ENCODE measurements at places on chromosomes 12 and 14. TPM values are rescaled to one million over a fixed set of nuclear protein-coding genes. Genes with fewer than 3 reads are reported as not detected.

The FNTB gene
- polyA plus RNA-seq: 1.6 TPM

The AKAP5 gene
- polyA plus RNA-seq: 1.5 TPM

The AKAP6 gene
- not detected for polyA plus RNA-seq

The ESR2 gene
- polyA plus RNA-seq: 0.12 TPM

The OVCH1 gene
- not detected for polyA plus RNA-seq

The UBR7 gene
- polyA plus RNA-seq: 43.4 TPM

The INHBC gene
- polyA plus RNA-seq: not detected

The DEPDC4 gene
- not detected for polyA plus RNA-seq

GRCh38 chr12:54304187-54304810 lies 3.5 kb upstream of the NFE2 start:
- peak overlapping the region; percentile 3 for H3K27ac ChIP-seq
- no peaks in the 10 kb centered on the region for H3K36me3 ChIP-seq
- peaks cover 56% of the 10 kb centered on the region for H3K4me1 ChIP-seq
- peaks cover 8% of the 10 kb centered on the region for H3K27me3 ChIP-seq

- H3K36me3 ChIP-seq: no peaks in the 10 kb centered on the region
- H3K27ac ChIP-seq: no peak overlapping the region
- H3K27me3 ChIP-seq: peaks cover 7% of the 10 kb centered on the region
- peaks cover 17% of the 10 kb centered on the region for H3K4me1 ChIP-seq
- H3K4me3 ChIP-seq: no peak overlapping the region
These were observed 10.8 kb downstream of the COL2A1 start for GRCh38 chr12:47993491-47993890.

DNA sequence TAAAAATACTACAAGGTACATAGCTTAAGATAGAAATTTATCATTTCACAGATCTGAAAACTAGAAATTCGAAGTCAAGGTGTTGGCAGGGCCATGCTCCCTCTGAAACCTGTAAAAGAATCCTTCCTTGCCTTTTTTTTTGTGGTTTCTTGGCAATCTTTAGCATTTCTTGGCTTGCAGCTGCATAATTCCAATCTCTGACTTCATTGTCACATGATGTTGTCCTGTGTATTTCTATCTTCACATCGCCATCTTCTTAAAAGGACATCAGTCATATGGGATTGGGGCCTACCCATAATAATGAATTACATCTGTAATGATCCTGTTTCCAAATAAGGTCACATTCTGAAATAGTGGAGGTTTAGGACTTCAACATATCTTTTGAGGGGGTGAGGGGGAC lies 250.4 kb downstream of the TMTC2 start:
- H3K36me3 ChIP-seq: no peaks in the 10 kb centered on the region
- no peak overlapping the region for H3K27ac ChIP-seq
- H3K4me1 ChIP-seq: no peaks in the 10 kb centered on the region
- no peak overlapping the region for H3K4me3 ChIP-seq

GRCh38 chr12:56358836-56359532 lies 923 bp downstream of the STAT2 start:
- DNase-seq: no peak
- peaks cover 18% of the 10 kb centered on the region for H3K36me3 ChIP-seq
- peak overlapping the region; percentile 97 for H3K4me3 ChIP-seq
- peaks cover 4% of the 10 kb centered on the region for H3K27me3 ChIP-seq

DNA sequence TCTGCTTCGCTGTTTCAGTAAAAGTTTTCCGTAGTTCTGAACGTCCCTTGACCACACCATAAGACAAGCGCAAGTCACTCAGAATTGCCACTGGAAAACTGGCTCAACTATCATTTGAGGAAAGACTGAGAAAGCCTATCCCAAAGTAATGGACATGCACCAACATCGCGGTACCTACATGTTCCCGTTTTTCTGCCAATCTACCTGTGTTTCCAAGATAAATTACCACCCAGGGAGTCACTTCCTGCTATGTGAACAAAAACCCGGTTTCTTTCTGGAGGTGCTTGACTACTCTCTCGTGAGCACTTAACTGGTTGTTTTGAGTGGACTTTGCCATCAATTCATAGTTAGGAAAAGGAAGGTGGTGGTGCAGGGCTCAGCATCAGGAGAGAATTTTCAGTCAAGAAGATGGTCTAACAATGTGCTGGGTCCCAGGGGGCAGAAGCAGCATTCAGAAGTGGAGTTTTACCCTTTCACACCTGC lies 1.4 kb downstream of the EGLN3 start:
- H3K36me3 ChIP-seq: peaks cover 4% of the 10 kb centered on the region
- H3K4me3 ChIP-seq: peak overlapping the region; percentile 65
- no peak overlapping the region for H3K27ac ChIP-seq
- no peak for DNase-seq

GRCh38 chr12:44774815-44775411 lies 101.2 kb downstream of the NELL2 start:
- H3K27ac ChIP-seq: no peak overlapping the region
- no peak overlapping the region for H3K4me3 ChIP-seq
- H3K36me3 ChIP-seq: no peaks in the 10 kb centered on the region
- peak; percentile 21 for DNase-seq
- no peaks in the 10 kb centered on the region for H3K27me3 ChIP-seq
- no peaks in the 10 kb centered on the region for H3K4me1 ChIP-seq

DNA sequence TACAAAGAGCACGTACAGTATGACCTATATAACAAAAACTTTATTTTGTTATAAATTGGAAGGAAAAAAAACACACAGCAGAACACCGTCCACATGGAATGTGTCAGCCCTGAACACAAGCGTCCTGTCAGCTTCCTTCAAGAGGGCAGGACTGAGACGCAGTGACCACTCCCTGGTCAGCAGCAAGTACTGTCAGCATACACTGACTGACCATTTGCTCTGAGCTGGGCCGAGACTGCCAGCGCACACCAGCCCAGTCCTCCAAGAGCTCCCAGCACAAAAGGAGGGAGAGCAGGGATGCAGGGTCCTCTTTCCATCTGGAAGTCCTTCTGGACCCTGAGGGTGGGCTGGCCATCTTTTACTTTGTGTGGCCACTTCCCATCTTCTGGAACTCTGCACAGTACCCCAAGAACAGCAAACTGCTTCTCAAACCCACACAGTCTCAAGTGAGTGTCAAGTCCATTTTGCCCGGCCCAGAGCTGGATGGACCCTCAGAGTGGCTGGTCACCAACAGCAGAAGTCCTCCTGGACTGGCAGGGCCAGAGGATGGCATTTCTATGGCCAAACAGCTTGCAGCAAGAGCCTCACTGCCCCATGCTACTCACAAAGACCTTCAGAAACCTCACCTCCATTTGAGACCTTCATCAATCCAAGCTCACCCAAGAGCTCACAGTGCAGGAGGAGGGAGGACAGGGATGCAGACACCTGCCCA lies 11.7 kb downstream of the CCDC88C start:
- H3K4me3 ChIP-seq: peak overlapping the region; percentile 93
- peaks cover 44% of the 10 kb centered on the region for H3K27me3 ChIP-seq
- peak overlapping the region; percentile 99 for H3K27ac ChIP-seq
- H3K4me1 ChIP-seq: peaks cover 97% of the 10 kb centered on the region
- H3K36me3 ChIP-seq: peaks cover 37% of the 10 kb centered on the region
- DNase-seq: no peak

DNA sequence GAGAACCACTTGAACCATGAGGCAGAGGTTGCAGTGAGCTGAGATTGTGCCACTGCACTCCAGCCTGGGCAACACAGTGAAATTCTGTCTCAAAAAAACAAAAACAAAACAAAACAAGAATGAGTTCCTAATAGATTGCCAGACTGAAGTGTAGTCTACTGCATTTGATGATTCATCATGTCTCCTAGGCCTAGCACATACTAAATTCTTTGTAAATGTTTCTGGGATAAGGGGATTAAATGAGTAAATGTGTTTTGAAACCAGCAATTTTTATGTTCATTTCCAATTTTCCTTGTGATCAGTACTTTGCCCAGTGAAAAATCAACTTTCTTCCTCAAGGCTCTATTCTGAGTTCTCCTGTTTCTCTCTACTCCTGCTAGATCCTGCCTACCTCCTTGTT lies 2.9 kb upstream of the DYRK2 start:
- no peak overlapping the region for H3K27ac ChIP-seq
- peaks cover 21% of the 10 kb centered on the region for H3K4me1 ChIP-seq
- no peaks in the 10 kb centered on the region for H3K36me3 ChIP-seq
- H3K4me3 ChIP-seq: no peak overlapping the region
- peaks cover 10% of the 10 kb centered on the region for H3K27me3 ChIP-seq

DNA sequence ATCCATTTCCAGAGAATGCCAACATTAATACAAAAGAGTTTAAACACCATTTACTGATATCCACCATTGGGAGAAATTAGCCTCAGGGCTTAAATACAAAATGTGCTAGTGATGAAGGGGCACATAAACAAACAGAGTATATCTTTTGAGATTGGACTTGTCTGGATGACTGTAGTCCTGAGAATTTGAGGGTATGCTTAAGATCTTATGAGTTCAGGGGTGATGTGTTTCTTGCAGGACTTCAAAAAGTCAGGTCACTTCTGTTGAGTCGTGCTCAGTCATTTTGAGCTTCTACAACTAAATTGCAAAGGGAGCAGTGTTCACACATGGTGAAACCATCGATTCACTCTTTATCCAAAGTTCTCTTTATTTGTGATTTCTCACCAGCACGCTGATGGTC lies 425.7 kb downstream of the ATP23 start:
- H3K4me3 ChIP-seq: no peak overlapping the region
- H3K36me3 ChIP-seq: no peaks in the 10 kb centered on the region
- H3K27me3 ChIP-seq: peaks cover 2% of the 10 kb centered on the region
- H3K4me1 ChIP-seq: no peaks in the 10 kb centered on the region
- H3K27ac ChIP-seq: no peak overlapping the region
- no peak for DNase-seq

- peaks cover 4% of the 10 kb centered on the region for H3K27me3 ChIP-seq
- DNase-seq: no peak
- no peaks in the 10 kb centered on the region for H3K36me3 ChIP-seq
- peak overlapping the region; percentile 5 for H3K4me3 ChIP-seq
- peaks cover 11% of the 10 kb centered on the region for H3K4me1 ChIP-seq
These were observed 89.6 kb downstream of the SCARB1 start for GRCh38 chr12:124774054-124774461.

- H3K4me3 ChIP-seq: no peak overlapping the region
- no peak overlapping the region for H3K27ac ChIP-seq
- peaks cover 1% of the 10 kb centered on the region for H3K27me3 ChIP-seq
- peaks cover 46% of the 10 kb centered on the region for H3K4me1 ChIP-seq
- no peaks in the 10 kb centered on the region for H3K36me3 ChIP-seq
These were observed 63.7 kb downstream of the DIP2B start for GRCh38 chr12:50568338-50569091.

DNA sequence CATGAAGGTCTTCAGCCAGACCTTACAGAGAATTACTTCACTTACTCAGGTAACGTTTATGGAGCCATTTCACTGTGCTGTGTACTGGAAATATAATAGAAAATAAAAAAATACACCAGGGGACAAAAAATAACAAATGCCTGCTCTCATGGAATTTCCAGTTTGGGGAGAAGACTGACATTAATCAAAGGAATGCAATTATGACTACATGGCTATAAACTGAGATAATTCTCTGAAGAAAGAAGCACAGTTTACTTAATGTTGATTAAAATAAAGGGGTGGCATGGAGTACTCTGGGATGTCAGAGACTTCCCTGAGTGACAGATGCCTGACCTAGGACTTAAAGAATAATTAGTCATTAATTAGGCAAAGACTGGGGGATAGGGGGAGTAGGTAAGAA lies 59.0 kb downstream of the DENND5B start:
- no peak overlapping the region for H3K4me3 ChIP-seq
- H3K27me3 ChIP-seq: peaks cover 2% of the 10 kb centered on the region
- no peak for DNase-seq
- H3K27ac ChIP-seq: no peak overlapping the region
- no peaks in the 10 kb centered on the region for H3K36me3 ChIP-seq

DNA sequence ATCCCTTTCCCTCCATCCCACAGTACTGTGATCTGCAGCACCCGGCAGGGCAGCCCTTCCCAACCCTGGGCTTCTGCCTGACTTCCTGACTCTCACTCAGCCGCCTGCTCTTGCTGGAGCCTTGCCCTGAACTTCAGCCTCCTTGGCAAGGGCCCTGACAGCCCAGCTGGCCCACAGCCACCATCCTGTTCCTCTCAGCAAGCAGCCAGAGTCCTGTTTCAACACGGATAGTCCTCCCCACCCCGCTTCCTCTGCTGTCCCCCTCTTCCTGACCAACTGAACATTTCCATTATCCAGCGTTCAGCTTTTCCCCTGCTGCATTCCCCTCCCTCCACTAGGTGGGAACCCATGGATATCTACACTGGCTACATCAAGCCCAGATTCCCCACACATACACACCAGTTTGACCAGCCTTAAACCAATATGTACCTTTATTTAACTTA lies 74.0 kb upstream of the MDM1 start:
- H3K27me3 ChIP-seq: no peaks in the 10 kb centered on the region
- no peak overlapping the region for H3K27ac ChIP-seq
- no peak for DNase-seq
- H3K36me3 ChIP-seq: peaks cover 6% of the 10 kb centered on the region

- peaks cover 48% of the 10 kb centered on the region for H3K4me1 ChIP-seq
- H3K36me3 ChIP-seq: no peaks in the 10 kb centered on the region
- H3K27ac ChIP-seq: peak overlapping the region; percentile 85
- peak overlapping the region; percentile 85 for H3K4me3 ChIP-seq
- DNase-seq: no peak
These were observed 1.5 kb downstream of the CRIP1 start for GRCh38 chr14:105487986-105488777.

GRCh38 chr14:104708606-104709268 lies 15.3 kb upstream of the ADSS1 start:
- no peaks in the 10 kb centered on the region for H3K36me3 ChIP-seq
- no peak overlapping the region for H3K27ac ChIP-seq
- peak; percentile 61 for DNase-seq
- no peak overlapping the region for H3K4me3 ChIP-seq

DNA sequence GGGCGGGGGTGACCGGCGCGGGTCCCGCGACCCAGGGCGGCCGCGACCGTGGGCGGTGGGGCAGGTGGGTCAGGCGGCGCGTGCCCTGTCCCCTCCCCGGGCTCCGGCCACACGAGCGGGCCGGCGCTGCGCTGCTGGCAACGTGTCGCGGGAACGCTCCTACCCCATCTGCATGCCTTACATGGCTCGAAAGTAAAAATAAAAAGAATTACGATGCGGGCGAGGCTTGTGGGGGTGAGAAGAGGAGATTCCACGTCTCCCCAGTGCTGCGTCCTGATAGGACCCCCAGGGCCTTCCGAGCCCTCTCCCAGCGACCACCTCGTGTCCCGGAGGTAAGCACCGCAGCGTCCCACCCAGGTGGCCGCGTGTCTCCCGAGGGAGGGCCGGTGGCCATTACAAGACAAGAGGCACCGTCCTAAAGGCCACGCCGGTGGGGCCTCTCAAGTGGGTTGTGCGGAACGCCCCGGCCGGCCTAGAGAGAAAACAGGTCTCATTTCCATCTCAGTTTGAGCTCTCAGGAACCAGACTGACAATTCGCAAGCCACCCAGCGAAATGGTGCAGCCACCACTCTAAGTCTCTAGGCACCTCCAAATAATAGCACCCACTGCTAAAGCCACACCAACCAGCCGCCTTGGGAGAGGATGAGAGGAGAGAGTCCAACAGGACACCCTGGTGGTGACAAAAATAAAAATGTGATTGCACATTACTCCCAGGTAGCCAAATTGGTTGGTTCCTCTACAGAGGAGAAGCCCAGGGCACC lies 612 bp upstream of the FOXN3 start:
- peak overlapping the region; percentile 95 for H3K27ac ChIP-seq
- peaks cover 23% of the 10 kb centered on the region for H3K27me3 ChIP-seq
- H3K36me3 ChIP-seq: peaks cover 4% of the 10 kb centered on the region

GRCh38 chr12:16150276-16150675 lies 127.2 kb downstream of the SLC15A5 start:
- H3K4me3 ChIP-seq: no peak overlapping the region
- DNase-seq: no peak
- H3K36me3 ChIP-seq: no peaks in the 10 kb centered on the region
- H3K27me3 ChIP-seq: no peaks in the 10 kb centered on the region

GRCh38 chr12:57940915-57941164 lies 527 bp upstream of the ATP23 start:
- peak overlapping the region; percentile 99 for H3K27ac ChIP-seq
- peaks cover 8% of the 10 kb centered on the region for H3K27me3 ChIP-seq

GRCh38 chr14:77859934-77860570 lies 60.1 kb downstream of the ADCK1 start:
- no peaks in the 10 kb centered on the region for H3K4me1 ChIP-seq
- H3K36me3 ChIP-seq: peaks cover 5% of the 10 kb centered on the region
- no peak overlapping the region for H3K4me3 ChIP-seq
